GM04503 (cell line): ENCODE measurements at places on chromosomes 12 and 14.

- DNase-seq, result peak; percentile 98
Measured at GRCh38 chr14:68140076-68140741, 320.6 kb downstream of the RAD51B start.

- DNase-seq, result no peak
Measured at GRCh38 chr14:75482366-75482765, 39.9 kb upstream of the BATF start.

DNA sequence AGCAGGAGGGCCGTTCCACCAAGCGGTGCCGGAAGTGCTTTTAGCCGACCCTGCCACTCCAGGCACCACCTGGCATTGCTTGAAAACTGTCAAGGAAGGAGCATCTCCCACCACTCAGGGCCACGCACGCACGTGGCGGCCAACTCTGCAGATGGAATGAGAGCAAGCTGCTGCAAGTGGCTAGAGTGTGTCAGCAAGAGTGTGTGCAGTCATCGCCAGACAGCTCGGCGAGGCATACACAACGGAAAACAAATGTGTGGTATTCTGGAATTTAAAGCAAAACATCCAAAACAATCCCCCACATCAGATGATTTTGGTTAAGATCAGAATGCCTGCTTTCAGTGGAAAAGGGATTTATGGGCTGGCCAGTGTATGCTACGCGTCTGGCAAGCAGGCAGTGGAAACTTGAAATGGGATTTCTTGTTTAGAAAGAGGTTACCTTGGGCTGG lies 11.2 kb downstream of the CD9 start:
- DNase-seq, result peak; percentile 91

GRCh38 chr12:71371122-71371521 lies 68.5 kb upstream of the LGR5 start:
- no peak for DNase-seq
